ENCODE measurements at places on chromosomes 11 and 22. TPM values are rescaled to one million over a fixed set of nuclear protein-coding genes. Genes with fewer than 3 reads are reported as not detected.

GGT5 gene
- total RNA-seq: not detected

KCNJ1 gene
- not detected for total RNA-seq

PANX2 gene
- total RNA-seq: 1.1 TPM

KDM4D gene
- 1.3 TPM for total RNA-seq

Measured in activated CD8-positive, alpha-beta memory T cell treated with anti-CD3 and anti-CD28 coated beads for 36 hours (primary cell).